ENCODE measurements at places on chromosomes 16 and 17.

DNA sequence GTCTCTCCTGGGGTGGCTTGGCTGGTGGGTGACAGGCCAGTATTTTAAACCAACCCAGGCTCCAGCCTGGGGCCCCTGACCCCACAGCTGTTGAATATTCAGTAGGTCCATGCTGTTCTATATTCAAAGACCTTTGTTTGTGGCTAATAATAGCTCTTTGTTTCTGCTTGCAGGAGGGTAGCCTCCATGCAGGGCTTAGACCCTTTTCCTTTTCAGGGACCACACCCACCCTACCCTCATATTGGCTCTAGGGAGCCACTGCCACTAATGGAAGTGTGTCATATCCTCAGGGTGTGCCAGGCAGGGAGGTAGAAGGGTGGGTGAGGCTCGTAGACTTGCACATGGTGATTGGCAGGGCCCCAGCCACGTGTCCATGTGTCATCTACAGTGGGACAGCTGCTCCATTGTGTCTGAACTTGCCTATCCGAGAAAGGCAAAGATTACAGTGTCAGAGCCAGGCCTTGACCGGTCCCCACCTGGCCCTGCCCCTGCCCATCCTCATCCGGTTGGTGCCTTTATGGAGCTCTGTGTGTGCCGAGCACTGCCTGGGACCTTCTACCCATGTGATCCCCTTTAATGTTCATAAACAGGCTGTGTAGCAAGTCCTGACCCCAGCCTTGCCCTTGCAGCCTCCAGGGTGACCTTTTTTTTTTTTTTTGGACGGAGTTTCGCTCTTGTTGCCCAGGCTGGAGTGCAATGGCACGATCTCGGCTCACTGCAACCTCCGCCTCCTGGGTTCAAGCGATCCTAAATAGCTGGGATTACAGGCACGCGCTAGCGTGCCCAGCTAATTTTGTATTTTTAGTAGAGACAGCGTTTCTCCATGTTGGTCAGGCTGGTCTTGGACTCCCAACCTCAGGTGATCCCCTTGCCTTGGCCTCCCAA is 22.1 kb downstream of the TMC7 start:
- DNase-seq: peak; percentile 90

- DNase-seq: peak; percentile 61
Measured at GRCh38 chr17:2850991-2851390, 54.8 kb downstream of the RAP1GAP2 start.

GRCh38 chr16:72401084-72401361 is 229.1 kb upstream of the PMFBP1 start:
- no peak for DNase-seq

GRCh38 chr16:16133943-16134604 is 89.2 kb downstream of the ABCC6 start:
- DNase-seq: no peak

DNA sequence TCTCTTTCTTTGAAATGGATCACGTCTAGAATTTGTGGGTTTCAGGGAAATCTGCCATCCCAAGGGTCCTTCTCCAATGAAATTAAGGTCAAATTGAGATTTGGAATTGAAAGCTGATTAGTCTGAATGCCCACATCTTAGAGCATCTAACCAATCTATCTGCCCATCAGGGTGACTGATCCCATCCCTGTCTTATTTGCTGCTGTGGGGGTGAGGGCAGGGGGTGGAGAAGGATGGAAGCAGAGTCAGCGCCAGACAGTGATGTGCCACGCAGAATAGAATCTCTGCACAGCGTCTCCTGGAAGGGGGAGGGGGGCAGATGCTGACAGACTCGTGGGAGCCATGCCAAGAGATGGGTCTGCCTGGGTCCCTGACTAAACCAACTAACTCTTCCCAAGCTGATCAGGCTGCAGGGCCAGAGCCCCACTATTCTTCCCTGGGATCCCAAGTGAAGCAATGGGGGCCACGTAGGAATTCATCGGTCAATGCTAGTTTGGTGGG is 32.1 kb downstream of the CDK5RAP3 start:
- no peak for DNase-seq

DNA sequence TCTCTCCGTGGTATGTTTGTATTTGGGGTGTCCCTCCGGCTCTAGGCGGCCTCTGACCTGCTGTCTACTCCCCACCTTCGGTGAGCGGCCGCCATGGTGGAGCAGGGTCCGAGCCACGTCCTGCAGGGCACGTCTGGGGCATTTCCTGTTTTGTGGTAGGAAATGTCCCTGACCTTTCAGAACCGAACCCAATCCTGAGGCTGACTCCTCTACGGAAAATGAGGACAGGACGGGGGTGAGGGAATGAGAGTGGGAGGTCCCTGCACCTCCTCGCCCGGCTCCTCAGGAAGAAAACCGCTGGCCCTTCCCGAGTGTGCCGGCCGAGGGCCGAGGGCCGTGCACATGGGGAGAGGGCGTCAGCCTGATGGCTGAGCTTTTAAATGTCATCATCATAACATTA is 45.8 kb downstream of the WDR45B start:
- DNase-seq: no peak

GRCh38 chr16:31088459-31089183 is at the start of gene PRSS53:
Gene PRSS53 (minus strand): TSS chr16:31088943. CDS start chr16:31088809, 134 bp downstream.
- DNase-seq: peak; percentile 44

GRCh38 chr16:67969254-67970039 is 1.0 kb upstream of the SLC12A4 start:
- peak; percentile 90 for DNase-seq

GRCh38 chr16:1077877-1078578 is 5.5 kb downstream of the SSTR5 start:
- DNase-seq: no peak

DNA sequence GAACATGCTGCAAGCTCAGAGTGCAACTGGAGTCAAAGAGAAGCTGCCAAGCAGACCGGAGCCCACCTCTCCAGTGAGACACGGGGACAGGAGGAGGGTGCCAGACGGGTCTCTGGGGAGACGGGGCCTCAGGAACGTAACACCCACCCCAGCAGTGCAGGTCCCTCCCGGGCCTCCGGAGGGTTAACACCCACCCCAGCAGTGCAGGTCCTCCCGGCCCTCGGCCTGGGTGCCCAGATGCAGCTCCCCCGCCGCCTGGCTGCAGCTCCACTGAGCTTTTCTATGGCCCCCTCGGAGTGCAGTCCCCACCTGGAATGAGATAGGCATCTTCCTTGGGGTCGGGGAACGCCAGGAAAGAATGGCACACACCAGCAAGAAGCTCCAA is 89.9 kb downstream of the ZNF778 start:
- peak; percentile 58 for DNase-seq

DNA sequence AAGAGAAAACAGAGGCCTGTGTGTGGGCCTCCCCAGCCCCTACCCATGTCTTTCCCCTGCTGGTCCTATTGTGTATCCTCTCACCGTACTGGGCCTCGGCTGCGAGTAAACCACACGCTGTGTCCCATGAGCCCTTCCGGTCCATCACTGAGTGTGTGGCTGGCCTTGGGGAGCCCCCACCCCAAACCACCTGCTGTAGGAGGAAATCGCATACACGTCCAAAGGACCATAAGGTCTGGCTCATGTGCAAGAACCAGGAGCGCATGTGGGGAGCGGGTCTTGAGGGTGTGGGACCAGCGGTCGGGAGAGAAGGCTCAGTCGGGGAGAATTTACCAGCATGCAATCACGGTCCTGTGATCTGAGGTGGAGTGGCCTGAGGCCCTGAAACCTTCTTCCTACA is 38.4 kb upstream of the DNAH17 start:
- no peak for DNase-seq

DNA sequence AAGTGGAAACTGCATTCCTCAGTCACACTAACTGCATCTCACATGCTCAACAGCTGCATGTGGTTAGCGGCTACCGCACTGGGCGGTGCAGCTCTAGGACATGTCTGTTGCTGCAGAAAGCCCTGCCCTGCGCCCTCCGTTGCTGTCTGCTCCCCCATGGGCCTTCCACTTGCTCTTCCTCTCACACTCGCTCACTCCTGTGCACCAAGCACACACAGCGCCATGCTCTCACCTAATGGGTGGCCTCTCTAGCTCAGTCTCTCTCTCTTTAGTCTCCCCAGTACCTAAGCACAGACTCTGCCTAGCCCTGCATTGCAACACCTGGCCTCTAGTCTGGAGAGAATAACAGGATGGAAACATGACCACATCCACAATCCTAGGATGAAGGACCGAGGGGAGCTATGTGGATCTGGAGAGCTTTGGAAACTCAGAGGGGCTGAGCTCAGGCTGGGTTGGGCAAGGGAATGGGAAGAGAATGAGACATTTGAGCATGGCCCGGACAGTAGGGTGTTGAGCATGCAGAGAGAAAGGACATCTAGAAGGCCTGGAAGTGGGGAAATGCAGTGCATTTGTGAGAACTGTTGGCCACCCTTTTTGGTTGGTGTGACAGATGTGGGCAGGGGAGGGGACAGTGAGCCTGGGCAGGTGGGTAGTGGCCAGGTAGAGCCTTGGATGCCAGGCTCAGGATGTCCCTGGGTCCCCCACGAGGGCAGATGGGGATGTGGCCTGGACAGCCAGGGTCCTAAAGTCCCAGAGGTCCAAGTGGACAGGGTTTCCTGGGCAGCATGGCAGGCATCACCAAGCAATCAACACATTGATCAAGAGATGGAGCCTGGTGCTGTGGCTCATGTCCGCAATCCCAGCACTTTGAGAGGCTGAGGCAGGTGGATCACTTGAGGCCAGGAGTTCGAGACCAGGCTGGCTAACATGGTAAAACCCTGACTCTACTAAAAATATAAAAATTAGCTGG is 16.1 kb downstream of the SGCA start:
- DNase-seq: no peak

All from osteoblast (primary cell).